ENCODE measurements at places on chromosomes 2 and 18.

GRCh38 chr2:137380610-137381009 is 583.7 kb upstream of the HNMT start:
- DNase-seq: no peak

DNA sequence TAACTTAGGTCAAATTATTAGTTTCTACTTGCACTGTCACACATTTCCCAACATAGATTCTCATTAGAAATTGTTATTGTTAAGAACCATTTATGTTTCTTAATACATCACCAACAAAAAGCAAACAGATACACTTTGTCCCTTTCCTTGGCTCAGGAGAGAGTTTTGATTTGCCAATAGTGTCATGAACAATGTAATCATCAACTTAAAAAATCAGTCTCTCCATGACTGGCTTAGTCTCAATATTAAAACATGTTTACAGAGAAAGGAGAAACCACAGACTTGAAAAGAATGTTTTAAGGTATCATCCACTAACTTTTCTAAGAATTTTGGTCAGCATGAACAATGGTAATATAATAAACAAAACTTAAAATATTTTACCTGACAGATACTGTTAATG is 416.5 kb upstream of the KCNH7 start:
- no peak for DNase-seq

DNA sequence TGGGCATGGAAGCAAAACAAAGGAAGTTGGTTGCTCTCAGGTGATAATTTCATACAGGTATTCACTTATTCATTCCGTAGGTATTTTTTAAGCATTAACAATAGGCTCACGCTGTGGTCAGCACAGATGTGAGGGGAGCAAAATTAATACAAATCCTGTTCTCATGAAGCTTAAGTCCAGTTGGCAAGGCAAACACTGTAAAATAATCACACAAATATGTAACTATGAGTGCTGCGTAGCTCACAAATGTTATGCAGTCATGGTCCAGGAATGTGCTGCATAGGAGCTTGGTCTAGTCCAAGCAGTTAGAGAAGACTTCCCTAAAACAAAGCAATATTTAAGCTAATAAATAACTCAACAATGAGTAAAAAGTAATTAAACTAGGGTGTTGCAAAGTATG is 23.9 kb downstream of the SP5 start:
- DNase-seq: no peak

DNA sequence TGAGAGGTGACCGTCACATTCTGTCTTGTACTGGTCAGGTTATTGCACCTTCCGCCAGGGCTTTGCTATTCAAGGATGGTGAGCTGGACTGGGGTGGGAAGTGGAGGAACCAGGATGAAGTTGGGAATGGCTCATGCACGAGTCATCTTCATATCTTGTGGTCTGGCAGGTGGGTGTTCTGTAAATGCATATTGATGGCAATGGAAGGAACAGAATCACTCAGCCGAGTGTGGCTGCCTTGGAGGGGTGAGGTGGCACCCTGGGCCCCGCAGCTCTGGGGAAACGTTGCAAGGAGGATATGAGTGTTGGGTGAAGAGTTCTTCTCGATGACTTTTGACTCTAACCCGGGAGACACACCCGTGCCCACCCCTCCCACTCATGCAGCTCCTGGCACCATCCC is 1.2 kb downstream of the NEU2 start:
- DNase-seq: no peak

- no peak for DNase-seq
Observed at GRCh38 chr18:32317651-32318050, 127.8 kb downstream of the MEP1B start.

- DNase-seq: no peak
Observed at GRCh38 chr2:22942441-22942840, 442.5 kb upstream of the KLHL29 start.

- no peak for DNase-seq
Observed at GRCh38 chr2:185978634-185979407, 240.2 kb downstream of the FSIP2 start.

DNA sequence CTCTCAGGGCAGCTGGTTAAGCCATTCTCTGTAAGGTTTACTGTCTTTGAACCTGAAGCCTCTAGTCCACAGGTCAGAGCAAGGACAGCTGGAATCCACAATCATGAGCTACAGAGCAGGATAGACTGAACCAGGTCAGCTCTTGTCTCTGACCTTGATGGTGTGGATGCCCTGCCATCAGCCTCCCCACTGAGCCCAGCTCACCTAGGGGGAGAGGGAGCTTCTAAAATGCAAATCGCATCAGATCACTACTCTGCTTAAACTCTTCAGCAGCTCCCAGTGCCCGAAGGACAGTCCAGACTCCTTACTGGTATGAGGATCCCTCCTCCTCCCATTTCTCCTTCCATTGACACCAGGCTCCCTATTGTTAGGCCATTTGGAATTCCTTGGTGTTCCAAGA is 255.3 kb upstream of the CCDC68 start:
- no peak for DNase-seq

DNA sequence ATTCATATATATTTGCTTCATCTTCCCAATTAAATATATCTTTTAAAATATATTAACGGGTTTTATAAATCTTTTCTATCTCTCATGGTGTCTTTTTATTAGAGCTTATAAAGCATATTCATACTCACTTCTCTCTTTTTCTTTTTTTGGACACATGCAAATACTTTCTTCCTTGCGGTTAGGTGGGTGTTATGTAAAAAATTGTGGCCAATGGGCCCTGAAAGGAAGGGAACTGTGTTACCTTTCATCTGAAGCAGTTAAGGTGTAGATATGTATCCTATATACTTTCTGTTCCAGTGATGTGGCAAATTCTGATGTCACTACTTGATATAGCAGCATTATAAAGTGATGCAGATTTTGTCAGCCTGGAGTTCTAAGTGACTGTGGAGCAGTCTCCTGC is 714.5 kb downstream of the PLCL1 start:
- DNase-seq: no peak

- no peak for DNase-seq
Observed at GRCh38 chr2:8628179-8628865, 53.5 kb upstream of the ID2 start.

DNA sequence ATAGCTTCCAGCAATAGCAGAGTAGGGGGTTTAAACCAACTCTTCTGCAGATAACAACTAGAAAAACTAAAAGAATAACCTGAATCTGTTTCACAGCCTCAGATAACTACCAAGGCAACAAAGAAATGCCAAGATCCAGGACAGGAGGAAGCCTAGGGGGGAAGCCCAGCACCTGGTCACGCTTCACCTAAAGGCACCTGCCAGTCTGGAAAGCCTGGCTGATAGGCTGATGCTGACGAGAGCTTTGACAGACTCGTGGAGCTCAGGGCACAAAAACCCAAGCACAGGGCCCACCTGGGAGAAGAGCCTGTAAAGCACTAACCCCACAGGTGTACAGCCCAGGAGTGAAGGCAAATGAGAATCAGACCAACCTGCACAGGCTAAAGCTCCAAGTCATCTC is 22.6 kb downstream of the EIPR1 start:
- no peak for DNase-seq

GRCh38 chr2:235573331-235574221 is 79.7 kb downstream of the AGAP1 start:
- DNase-seq: no peak

DNA sequence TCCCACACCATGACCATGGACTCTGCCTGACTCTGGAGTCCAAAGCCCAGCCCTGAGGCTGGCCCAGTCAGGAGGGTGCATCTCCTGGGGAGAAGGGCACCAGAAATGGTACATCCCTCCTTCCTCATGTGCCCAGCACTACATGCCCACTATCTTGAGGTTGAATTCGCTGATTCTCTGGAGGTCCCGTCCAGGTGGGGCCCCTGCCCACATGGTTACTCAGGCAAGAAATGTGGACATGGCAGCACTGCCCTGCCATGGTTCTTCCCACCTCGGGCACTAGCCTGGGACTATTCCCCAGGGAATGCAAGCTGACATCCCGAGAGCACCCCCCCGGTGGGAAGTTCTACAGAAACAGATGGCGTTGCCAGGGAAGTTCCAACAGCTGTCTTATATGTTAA is 15.3 kb upstream of the HES6 start:
- DNase-seq: no peak

DNA sequence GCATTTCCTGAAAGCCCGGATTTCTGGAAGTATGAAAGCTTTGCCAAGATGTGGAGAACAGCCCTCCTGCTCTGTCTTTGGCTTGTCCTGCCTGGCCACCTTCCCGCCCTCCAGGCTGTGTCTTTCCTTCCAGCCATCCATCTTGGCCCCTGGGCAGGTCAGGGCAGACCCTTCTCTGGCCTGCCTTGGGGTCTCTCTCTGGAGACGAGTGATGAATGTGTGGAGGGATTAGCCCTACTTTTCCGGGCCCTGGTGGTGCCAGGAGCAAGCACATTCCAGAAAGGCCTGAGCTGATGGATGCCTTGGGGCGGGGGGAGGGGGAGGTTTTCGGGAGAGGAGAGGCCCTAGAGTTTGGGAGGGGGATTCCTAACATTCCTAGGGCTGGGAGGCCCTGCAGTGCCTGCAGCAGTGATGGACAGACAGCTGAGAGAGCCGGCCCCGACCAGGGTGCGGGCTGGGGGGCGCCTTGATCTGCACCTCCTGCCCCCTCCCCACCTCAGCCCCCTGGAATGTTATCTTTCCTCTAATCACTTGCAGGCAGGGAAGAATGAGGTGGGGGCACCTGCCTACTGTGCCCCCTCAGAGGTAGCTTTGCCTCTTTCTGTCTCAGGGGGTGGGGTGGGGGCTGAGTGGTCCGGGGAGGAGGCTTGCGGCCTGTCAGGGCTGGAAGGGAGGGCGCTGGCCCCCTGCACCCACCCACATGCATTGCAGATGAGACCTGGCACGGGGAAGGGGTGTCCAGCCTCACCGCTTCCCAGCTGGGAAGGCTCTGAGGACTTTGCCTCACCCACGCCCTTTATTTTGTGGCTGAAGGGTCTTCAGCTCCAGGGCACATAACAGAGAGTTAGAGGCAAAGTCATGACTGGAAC is 156.2 kb downstream of the DDX1 start:
- DNase-seq: no peak

DNA sequence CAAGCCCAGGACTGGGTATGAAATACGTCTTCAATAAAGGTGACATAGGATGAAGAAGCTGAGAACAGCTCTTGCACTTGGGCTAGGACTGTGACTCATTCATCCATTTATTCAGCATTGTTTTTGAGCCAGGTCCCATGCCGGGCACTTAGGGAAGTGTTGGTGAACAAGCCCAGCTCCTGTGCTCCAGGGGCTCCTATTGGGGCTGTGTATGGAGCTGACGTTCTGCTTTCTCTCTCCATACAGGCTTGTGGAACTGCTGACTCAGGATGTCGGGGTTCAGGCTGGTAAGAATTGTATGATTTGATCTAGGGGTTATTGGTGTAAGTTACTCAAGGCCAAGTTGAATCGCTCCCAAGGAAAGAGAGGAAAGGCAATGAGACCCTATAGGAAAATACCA is 24.0 kb downstream of the MYO7B start:
- DNase-seq: no peak

- DNase-seq: no peak
Observed at GRCh38 chr2:238868067-238868524, 20.2 kb downstream of the TWIST2 start.

GRCh38 chr2:67773851-67774250 is 289.0 kb downstream of the C1D start:
- DNase-seq: no peak

GRCh38 chr2:18912225-18912888 is 323.0 kb upstream of the NT5C1B start:
- DNase-seq: no peak

- no peak for DNase-seq
Observed at GRCh38 chr18:46481048-46481846, 175.8 kb downstream of the LOXHD1 start.

GRCh38 chr2:84077496-84077895 is 381.6 kb downstream of the SUCLG1 start:
- DNase-seq: no peak

DNA sequence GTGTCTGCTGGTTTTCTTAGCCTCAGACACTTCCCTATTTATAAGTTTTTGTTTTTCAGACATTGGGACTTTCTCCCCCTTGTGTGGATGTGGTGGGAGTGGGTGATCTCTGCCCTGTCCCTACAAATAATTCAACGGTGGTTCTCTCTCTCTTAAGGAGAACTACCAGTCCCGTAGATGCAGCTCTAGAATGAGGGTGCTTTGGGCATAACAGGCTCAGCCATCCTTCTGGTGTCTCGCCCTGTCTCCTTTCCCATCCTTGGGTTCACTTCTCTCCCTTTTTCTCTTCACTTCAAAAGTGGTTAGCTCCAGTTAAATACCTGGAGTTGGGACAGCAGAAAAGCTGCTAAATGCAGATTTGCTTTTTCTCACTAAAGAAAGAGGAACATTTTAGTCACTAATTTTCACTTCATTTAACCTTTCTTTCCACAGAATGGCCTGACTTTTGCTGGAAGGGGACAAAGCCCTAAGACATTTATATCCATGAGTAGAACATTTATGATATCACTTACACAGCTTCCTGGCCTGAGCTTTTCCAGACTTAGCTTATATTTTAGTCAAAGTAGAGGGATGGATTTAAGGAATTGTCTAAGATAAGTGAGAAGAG is 121.2 kb upstream of the CXCR4 start:
- no peak for DNase-seq

DNA sequence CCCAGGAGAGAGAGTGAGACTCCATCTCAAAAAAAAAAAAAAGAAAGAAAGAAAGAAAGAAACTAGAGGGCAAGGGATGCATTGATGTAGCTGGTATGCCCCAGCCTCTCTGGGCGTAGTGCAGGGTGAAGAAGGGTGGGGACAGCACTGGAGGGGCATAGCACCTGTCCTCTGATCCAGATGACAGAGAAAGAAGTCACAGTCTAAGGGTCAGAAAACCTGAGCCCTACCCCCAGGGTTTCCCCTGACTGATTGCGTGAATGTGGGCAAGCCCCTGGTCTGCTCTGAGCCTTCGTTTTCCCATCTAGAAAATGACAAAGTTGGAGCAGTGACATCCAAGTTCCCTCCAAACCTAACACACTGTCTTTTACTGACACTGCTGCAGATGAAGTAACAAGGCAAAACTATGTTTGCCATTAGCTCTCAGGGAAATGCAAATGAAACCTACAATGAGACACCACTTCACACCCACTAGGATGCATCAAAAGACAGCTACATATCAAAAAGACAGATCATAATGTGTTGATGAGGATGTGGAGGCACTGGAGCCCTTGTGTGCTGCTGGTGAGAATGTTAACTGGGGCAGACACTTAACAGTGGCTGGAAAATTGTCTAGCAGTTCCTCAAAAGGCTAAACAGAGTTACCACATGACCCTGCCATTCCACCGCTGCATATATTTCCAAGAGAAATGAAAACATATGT is 19.5 kb upstream of the YWHAQ start:
- no peak for DNase-seq

- DNase-seq: no peak
Observed at GRCh38 chr18:36769611-36770314, 59.0 kb downstream of the TPGS2 start.

All from stimulated activated CD8-positive, alpha-beta memory T cell treated with anti-CD3 and anti-CD28 coated beads, Interleukin-4, amount 100 ng/mL, for 4 hours (primary cell).